ENCODE measurements at places on chromosomes 3 and 15. TPM values are rescaled to one million over a fixed set of nuclear protein-coding genes. Genes with fewer than 3 reads are reported as not detected.

CCDC13 gene
- 0.28 TPM for total RNA-seq

SPTBN5 gene
- under 0.01 TPM for total RNA-seq

RCN2 gene
- total RNA-seq = 26.1 TPM

FANCD2 gene
- 19.7 TPM for total RNA-seq

TMEM108 gene
- total RNA-seq = 0.18 TPM

RGMA gene
- 0.18 TPM for total RNA-seq

ALPK3 gene
- under 0.01 TPM for total RNA-seq

KLHL6 gene
- not detected for total RNA-seq

CTDSPL2 gene
- total RNA-seq = 97.5 TPM

MYZAP gene
- total RNA-seq = not detected

ROBO2 gene
- total RNA-seq = 14.5 TPM

ISL2 gene
- total RNA-seq = 1.3 TPM

DPPA4 gene
- not detected for total RNA-seq

CCDC54 gene
- not detected for total RNA-seq

GAP43 gene
- 0.36 TPM for total RNA-seq

TUSC7 gene
- total RNA-seq = not detected

EXD1 gene
- not detected for total RNA-seq

CD86 gene
- total RNA-seq = not detected

CIDEC gene
- total RNA-seq = not detected

TGM4 gene
- total RNA-seq = under 0.01 TPM

TTLL13 gene
- not detected for total RNA-seq

AADACL2 gene
- total RNA-seq = not detected

UBAP1L gene
- 0.28 TPM for total RNA-seq

LNP1 gene
- 2.2 TPM for total RNA-seq

NCK1 gene
- total RNA-seq = 23.7 TPM

SLC22A14 gene
- total RNA-seq = not detected

CCR9 gene
- total RNA-seq = not detected

KBTBD13 gene
- not detected for total RNA-seq

WWTR1 gene
- 30.3 TPM for total RNA-seq

PRTG gene
- 1.7 TPM for total RNA-seq

PPP1R2 gene
- total RNA-seq = 36.0 TPM

C3orf22 gene
- total RNA-seq = not detected

RAB5A gene
- 46.4 TPM for total RNA-seq

CIAO2A gene
- 69.4 TPM for total RNA-seq

SLC12A1 gene
- not detected for total RNA-seq

PARP15 gene
- total RNA-seq = not detected

GRAMD1C gene
- total RNA-seq = 5.0 TPM

DUOXA2 gene
- total RNA-seq = not detected

GATA2 gene
- 2.2 TPM for total RNA-seq

GOLGA6D gene
- not detected for total RNA-seq

ACTL6A gene
- total RNA-seq = 115 TPM

CHL1 gene
- total RNA-seq = 1.6 TPM

STAG1 gene
- 32.3 TPM for total RNA-seq
